ENCODE measurements at places on chromosomes 3 and 15.

DNA sequence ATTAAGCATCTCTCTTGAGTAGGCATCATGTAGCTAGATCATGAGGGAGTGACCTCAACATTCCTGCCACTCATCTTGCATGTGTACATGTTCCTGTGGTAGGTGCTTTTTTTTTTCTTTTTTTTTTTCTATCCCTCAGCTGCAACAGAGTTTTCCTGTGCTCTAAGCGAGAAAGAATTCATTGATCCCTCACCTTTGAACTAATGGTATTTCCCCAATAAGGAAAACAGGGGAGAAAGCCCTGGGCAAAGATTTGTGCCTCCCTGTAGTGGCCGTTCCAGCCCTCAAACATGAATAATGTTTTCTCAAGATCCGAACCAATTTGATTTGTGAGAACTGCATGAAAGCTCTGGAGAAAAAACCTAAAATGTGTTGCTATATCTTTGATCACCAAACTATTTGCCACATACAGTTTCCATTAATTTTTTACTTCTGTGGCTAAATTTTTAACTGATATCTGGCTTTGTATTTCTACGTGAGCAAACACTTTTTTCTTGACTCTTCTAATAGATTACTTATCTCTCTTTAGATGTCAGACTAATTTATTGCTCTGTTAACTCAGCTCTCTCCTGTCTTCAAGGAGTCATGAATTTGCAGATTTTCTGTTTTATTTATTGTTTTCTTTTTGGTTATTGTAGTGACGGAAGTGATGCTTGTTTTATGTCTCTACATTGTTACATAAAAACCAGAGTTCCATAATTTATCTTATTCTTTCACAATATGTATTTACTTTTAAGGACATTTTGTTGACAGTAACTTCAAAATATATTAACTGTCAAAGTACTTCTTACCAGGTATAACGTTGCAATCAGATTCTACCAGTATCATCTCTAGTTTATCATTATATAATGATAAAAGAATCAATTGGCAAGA is 1396.5 kb downstream of the OTOL1 start:
- DNase-seq, result no peak

DNA sequence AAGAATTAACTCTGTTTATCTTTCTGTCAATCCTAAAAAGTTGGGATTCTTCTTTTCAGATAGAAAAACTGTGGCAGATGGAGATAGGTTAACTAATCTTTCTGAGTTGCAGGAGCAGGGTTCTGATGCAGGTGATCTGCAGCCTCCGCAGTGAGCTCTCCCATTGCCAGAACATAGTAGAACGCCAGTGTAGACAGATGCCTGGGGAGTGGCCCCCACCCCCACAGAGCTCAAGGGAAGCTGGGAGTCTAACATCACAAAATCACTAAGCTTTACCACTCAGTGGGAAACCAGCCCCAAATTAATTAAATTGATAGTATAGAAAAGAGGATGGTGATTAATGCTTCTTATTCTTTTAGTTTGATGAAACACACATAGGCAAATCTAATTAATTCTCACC is 295.0 kb upstream of the ATP10A start:
- no peak for DNase-seq

DNA sequence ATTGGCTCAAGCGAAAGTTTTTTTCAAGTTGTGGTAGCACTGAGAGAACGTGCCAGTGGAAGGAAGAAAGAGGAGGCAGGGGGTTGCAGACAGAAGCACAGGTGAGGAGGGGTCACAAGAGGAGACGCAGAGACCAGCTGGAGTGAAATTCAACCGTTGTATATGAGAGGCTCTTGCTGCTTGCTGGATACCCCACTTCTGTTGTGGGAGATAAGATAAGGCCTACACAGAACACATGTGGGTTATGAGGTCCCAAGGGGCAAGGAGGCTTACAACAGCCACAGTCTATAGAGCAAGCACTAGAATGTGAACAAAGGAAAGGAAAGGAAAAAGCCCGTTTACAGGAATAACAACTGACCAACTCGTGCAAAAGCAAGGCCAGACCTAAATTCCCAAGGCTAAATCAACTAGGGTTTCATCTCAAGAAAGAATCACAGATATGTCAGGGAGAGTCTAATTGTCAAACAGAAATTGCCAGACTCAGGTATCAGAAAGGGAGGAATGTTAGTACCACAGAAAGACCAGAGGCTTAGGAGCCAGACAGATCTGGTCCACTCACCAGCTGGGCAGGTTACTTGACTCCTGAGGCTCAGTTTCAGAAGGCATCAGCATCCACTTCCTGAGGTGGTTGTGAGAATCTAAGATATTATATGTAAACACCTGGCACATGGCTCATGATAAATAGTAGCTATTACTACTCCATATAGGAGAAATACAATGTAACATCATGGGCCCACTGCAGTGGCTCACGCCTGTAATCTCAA is 60.9 kb downstream of the MSL2 start:
- no peak for DNase-seq

DNA sequence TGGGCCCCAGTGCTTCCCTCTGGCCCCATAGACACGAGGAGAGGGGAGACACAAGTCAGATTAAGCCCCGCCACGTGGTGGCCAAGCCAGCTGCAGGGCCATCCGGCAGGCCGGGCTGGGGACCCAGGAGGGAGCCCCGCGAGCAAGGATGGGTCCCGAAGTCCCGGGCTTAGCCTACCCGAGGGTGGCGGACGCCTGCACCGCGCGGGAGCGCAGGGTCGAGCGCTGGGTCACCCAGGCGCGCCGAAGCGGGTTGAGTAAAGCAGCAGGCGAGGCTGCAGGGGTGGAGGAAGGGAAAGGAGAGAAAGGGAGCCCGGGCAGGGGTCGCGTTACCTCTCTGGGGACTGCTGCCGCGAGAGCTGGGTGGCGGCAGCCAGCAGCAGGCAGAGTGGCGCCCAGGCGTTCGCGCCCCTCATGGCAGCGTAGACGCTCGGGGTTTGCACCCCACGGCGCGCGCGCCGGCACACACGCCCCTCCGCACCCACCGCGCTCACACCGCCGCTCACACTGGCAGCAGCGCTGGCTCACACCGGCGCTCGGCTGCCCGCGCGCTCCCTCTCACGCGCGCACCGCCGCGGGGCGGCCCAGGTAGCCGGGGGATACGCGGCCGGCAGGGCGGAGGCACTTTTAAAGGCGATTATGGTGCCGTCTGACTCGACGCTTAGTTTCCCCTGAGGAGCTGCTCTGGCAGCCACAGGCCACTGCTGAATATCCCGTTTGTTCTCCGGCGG is at the start of gene PCOLCE2:
Gene PCOLCE2, minus strand, starts transcription at position 603 of the 731 bp plus-strand sequence. Its CDS starts 187 bp downstream, at position 416.
- DNase-seq, result no peak

- no peak for DNase-seq
Measured at GRCh38 chr15:88703533-88703932, 64.7 kb downstream of the ISG20 start.

DNA sequence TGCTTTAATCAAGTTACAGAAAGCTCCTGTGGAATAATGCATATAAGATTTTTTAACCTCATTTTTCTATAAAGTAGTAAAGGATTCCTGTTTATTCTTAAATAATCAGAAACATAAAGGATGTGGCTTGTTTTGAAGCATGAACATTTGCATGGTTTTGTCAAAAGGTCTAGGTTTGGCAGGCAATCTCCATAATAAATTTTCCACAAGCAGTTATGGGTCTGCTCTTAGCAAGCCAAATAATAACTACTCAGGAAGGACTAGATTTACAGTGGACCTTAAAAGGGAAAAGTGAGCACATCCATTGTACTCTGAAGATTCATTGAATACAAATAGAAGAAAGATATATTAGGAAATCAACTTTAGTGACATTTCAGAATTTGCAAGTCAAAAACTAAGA is 407.3 kb upstream of the CBLB start:
- no peak for DNase-seq

DNA sequence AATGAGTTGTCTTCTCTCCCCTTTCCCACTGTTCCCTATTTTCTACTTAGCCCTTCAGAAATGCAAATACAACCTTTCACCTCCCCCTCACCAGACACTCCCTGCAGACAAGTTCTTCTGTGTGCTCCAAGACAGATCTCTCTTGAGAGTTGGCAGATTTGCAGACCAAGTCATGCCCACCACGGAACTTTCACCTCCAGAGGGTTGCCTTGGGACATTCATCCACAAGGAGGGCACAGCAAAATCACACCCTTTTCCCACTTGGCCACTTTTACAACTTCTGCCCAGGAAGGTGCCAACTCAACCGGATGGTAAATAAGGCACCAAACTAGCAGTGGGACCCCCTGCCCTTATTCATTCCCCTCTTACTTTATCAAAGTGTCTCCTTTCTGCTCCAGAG is 53.5 kb downstream of the SLC30A4 start:
- DNase-seq, result no peak

GRCh38 chr15:82950746-82951370 is 1.7 kb downstream of the HOMER2 start:
- no peak for DNase-seq

GRCh38 chr3:7275396-7275795 is 414.5 kb downstream of the GRM7 start:
- no peak for DNase-seq

GRCh38 chr3:4979428-4980228 is at the start of gene BHLHE40:
BHLHE40 (plus strand) TSS chr3:4979437; CDS start chr3:4979719, 282 bp downstream.
- peak; percentile 28 for DNase-seq

DNA sequence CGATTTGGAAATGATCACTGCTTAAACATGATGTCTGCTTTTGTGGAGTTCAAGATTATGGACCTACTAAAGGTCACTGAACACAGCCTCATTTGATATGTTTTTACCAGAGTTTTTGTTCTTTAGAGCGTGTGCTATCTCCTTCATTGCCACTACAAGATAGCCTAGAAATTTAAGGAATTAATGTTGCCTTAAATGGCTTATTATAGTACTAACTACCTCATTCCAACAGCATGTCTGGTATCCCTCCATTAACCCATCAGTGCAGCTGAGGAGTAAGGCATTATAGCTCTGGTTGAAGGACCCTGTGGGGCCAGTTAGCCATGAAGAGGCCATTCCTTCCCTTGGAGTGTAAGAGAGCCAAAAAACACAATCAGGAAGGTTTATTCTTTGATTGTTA is 2.3 kb upstream of the FAM43A start:
- no peak for DNase-seq

- no peak for DNase-seq
Measured at GRCh38 chr3:18724456-18724855, 299.3 kb upstream of the SATB1 start.

DNA sequence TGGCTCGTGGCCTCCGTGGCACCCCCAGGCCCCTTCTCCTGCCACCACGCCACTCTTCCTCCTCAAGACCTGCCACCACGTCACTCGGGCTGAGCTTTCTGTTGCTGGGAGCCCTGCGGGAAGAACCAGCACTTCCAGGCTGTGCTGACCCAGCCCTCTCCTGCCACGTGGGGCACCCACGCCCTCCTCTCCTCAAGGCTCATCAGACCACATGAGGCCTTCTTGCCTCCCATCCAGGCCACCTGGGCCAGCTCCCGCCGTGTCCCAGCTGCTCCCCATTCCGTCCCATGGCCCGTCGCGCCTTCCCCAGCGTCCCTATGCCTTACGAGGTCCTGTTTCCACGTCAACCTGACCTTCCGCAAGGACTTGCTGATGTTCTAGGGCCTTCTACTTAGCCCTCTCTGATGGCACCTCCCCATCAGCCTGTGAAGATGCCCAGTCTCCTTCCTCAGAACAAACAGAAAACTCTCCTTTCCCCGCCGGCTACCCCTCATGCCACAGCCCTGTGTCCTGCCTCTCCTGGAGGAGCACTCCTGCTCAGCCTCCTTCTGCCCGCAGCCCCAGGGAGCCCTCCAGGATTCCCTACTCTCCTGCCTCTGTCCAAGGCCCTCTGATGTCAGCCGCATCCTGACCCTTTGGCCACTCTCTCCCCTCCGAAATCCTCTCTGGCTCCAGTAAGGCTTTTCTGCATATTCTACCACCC is 71.1 kb upstream of the BLM start:
- no peak for DNase-seq

DNA sequence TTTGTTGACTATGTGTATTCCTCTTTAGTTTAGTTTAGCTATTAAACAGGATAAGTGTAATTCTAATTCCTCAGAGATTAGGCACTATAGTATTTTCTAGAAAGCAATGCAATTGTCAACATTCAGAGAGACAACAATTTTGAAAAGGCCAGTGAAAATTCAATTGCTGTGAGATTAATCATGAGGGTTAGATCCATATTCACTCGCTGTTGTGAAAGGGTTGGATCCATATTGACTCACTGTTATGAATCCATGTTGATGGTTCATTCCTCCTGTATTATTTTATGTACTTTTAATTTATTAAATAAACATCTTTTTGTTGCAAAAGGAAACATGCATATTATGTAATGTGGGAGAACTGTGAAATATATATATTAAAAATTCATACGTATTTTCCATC is 641 bp downstream of the TRAT1 start:
- DNase-seq, result no peak

GRCh38 chr3:177196456-177197040 is 734 bp downstream of the TBL1XR1 start:
- DNase-seq, result peak; percentile 44

GRCh38 chr15:74127255-74127953 is 3.0 kb upstream of the ISLR2 start:
- DNase-seq, result peak; percentile 89

- DNase-seq, result no peak
Measured at GRCh38 chr3:72143322-72143721, 358.4 kb upstream of the PROK2 start.

DNA sequence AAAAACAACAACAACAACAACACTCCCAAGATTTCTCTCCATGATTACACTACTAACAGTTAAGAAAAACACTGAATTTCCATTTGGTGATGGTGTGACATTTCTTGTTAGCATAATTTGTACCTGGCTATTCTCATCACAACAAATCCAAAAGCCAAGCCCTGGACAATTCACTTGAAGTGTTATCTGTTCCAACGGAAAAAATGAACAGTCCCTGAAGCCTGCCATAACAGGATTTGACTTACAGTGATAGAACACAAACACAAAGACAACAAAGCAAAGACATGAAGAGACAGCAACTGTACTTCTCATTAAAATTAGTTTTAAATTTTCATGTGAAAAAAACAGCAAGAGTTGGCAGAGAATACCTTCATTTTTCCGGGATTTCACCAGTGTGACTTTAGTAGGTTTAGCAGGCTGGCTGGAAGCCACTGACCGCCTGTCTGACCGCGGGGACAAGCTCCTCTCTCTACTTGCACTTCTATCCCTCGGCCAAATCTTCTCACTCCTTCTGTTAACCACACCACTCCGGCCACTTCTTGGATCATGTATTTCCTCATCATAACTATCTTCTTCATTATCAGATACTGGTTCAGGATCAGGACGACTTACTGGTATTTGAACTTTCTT is 56.3 kb downstream of the TJP1 start:
- no peak for DNase-seq
